EH (cell line): ENCODE measurements at places on chromosomes 1 and 21.

DNA sequence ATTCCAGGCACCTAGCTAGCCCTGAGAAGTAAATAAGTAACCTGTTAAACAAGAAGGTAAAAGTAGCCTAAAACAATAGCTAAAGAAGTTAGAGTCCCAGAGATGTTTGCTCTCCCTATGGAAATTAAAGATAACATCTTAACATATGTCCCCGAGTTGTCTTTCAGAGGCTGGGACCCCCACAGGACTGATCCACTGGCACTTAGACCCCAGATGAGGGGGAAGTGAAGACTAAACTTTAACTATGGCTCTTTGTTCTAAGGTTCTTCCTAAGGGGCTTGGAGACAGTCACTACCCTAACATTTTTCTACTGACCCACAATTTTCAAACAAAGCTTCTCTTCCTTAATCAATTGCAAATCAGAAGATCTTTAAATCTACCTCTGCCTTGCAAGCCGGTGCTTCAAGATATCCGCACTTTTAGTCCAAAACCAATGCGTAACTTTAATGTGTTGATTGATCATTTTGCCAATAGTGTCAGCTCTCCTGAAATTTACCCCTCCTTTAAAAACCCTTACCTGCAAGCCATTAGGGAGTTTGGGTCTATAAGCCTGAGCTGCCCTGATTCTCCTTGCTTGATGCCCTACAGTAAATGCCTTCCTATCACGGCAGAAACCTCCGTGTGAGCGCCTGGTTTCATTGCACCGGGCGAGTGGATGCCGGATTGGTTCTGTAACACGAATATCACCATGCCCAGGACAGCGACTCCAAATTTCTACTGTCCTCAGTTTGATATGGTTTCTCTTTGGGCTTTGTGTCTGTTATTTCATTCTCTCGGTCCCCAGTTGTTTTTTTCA lies 404.4 kb downstream of the SIPA1L2 start:
- DNase-seq, result no peak

DNA sequence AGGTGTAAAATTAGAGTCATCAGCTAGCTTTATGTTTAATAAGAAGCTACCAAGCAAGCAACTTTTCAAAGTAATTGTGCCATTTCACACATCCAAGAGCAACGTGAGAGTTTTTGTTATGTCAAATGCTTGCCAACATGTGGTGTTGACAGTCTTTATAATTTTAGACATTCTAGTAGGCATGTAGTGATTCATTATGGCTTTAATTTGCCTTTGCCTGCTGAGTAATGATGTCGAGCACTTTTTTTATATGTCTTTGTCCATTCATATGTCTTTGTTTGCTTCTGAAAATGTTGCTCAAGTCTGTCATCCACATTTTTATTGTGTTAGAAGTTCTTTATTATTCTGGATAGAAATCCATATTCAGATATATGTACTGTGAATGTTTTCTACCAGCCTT lies 21.4 kb upstream of the CHIT1 start:
- no peak for DNase-seq

GRCh38 chr1:212819726-212820125 lies 27.7 kb downstream of the SPATA45 start:
- no peak for DNase-seq

GRCh38 chr1:219523411-219523810 lies 89.5 kb downstream of the ZC3H11B start:
- no peak for DNase-seq

- DNase-seq, result no peak
Observed at GRCh38 chr1:86811142-86811924, 102.6 kb downstream of the SELENOF start.

DNA sequence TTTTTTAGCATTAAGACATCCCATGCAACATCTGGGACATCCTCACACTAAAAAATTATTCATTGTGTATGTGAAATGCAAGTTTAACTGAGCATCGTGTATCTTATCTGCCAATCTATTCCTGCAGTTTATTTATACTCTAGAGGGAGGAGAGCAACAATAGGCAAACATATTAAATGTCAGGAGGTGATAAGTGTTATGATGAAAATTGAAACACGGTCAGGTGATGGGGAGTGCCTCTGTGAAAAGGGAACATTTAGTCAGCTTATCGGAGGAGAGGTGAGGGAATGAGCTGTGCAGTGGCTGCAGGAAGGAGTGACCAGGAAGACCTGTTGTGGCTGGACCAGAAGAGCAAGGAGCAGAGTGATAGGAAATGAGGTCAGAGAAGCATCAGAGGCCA lies 775 bp upstream of the EFCAB14 start:
- no peak for DNase-seq

DNA sequence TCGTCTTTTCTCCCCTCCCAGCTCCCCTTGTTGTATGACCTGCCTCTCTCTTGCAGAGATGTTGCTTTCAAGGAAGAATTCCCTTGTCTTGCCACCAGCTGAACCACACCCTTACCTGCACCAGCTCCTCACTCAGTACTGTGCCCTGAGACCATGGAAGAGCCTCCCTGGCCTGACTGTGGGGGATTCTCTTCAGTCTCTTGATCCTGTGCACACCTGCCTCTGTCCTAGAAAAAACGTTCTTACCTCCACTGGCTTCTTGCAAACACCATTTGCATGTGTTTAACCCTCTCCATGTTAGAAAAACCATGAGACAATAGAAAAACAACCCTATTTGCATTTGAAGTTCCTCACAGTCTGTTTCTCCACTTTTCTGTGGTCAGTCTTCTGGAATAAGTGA lies 43.3 kb upstream of the FCRL4 start:
- DNase-seq, result no peak

DNA sequence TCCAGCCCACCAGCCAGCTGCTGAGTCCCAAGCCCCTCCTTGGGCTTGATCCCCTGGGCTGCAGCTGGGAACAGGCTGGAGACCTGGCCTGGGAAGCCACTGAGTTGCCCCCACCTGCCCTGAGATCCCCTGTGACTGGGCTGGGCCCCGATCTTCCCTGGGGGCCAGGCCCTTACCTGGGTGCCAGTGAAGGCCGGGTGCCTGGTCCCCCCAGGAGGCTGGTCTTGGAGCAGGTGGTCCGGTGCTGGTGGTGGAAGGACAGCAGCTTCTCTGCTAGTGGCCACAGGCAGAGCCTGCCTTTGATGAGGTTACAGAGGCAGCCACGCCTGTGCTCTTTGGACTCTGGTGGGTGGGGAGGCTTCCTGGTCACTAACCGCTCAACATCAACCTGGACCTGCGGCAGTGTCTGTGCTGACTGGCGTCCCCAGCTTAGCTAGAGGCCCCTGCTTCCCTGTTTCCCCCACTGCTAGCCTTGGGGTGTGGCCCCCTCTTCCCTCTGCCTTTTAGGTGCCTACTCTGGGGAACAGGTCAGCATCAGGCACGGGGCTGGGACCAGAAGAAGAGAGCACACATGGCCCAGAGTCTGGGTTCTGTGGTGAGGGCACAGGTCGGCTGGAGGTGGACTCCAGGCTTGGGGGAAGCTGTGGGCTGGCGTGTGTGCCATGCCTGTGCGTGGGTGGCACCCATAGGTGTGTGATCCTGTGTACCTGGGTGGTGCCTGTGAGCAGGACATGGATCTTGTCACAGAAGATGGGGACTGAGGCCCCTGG lies at the start of gene EPS8L3:
Gene EPS8L3, minus strand, starts transcription at position 278 of the 770 bp plus-strand sequence. CDS start 2,174 bp downstream, outside the sequence.
- no peak for DNase-seq

DNA sequence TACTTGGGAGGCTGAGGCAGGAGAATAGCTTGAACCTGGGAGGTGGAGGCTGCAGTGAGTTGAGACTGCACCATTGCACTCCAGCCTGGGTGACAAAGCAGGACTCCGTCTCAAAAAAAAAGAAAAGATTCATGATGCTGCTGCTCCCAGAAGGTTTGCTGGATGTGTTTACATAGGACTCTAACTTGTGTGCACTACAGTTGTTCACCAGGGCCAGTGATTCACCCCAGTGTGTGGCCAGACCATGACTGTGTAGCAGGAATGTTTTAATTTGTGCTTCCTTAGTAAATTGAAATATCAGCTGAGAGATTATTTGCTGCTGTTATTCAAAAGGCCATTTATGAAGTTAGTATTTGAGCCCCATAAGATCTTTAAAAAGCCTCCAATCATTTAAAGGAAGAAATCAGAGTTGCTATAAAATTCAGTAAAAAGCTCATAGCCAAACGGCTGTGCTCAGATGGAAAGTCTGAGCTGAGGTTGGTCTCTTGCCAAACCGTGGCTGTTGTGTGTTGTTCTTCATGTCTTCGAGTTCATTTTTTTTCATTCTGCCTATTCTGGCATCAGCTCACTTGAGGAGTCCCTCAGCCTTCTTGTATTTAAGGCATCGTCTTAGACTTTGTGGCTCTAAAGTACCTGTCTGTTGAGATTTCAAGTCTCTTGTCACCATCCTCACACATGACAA lies 18.1 kb upstream of the PGD start:
- peak; percentile 94 for DNase-seq

- DNase-seq, result no peak
Observed at GRCh38 chr1:178579562-178579961, 66.7 kb downstream of the TEX35 start.

GRCh38 chr21:21025742-21026141 lies 27.5 kb downstream of the NCAM2 start:
- DNase-seq, result no peak

DNA sequence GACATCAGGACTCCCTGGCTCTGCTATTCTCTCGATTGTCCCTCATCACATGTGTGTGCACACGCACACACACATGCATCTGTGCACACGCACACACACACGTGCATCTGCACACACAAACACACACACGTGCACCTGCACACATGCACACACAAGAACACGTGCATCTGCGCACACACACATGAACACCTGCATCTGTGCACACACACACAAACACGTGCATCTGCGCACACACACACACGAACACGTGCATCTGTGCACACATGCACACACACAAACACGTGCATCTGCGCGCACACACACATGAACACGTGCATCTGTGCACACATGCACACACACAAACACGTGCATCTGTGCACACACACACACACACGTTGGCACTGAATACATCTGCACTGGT lies 14.7 kb downstream of the S100A7A start:
- DNase-seq, result no peak

DNA sequence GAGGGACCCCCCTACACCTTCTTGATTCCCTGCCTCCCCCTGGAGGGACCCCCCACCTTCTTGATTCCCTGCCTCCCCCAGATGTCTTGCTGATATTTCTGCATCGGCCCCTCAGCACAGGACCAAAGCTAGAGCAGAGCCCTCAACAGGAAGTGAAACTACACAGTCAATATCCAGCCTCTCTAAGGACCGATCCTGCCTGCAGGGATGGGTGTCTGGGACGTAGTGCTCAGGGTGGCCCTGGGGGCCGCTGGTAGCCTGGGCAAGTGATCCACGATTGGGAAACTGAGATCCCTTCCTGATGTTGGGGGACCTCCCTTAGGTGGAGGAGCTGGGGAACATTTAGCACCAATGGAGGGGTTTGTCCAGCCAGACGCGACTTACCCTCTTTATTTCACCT lies 3.9 kb upstream of the LEFTY2 start:
- DNase-seq, result no peak

DNA sequence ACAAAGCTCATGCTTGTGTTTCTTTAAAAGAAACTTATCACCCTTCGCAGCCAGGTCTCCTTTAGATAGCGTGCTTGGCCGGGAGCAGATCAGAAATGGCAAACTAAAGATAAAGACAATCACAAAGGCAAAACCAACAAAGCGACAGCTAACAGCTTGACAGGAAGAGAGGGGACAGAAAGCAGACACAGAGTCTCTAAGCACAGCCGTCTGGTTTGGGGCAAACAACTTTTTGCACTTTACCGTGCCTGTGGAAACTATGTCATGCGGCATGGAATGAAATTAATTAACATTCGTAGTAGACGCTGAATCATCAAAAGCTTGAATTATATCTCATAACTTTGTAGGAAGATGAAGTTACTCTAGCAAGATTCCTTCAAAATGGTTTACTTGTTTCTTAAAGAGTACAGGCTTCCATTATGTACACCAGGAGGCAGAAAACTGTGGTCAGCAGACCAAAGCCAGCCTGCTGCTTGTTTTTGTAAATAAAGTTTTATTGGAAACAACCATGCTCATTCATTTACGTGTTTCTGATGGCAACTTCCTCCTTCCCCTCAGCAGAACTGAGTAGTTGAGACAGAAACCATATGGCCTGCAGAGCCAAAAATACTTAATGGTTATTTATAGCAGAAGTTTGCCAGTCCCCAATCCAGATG lies 183.2 kb downstream of the KIF26B start:
- DNase-seq, result no peak

GRCh38 chr1:45490121-45490625 lies 790 bp downstream of the TESK2 start:
- peak; percentile 32 for DNase-seq

DNA sequence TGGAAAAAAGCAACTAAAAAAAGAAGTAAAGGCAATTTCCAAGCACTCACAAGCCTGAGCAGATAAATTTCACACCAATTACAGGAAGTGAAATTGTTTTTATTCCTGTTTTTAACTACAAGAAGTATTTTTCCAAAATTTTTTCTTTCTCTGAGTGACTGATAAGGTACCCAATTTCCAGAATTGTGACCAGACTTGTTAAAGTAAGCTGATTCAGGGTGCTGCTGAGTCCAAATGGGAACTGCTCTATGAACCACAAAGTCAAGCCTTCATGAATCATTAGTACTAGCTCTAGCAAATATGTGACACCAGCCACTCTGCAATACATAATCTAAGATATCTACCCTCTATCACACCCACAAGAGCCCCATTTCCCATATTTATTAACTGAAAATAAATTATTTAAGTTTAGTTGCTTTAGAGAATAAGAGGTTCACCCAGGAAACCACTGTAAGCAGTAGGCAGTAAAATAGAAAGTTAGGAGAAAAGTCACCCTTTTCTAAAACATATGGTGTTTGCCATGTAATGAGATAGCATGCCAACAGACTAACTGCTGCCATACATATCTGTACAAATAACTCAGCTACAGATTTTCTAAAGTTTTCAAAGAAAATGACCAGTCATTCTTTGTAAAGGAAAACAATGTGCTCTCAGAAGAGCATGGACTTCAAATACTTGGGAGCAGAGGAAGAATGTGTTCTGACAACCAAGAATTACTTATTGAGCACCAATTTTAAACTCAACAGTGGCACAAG lies 43.1 kb upstream of the TNFSF18 start:
- DNase-seq, result peak; percentile 32

- no peak for DNase-seq
Observed at GRCh38 chr1:15836772-15837669, 10.5 kb upstream of the SPEN start.

DNA sequence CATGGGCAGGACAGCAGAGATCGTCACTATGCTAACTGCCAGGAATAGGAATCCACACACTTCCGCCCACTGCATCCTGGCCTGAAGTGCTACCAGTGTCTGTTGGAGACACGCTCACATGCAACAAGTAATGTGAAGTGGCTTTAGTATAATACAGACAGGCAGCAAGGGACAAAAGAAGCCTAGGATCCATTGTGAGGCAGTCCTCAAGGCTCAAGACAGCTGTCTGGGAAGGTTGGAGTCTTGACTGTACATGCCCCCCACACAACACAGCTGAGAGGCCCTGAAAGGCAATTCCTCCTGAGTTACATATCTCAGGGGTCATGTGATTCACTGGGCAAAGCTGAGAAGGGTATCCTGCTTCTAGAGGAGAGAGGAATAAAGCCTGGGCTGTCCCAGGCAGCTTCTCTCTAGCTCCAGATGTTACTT lies 39.9 kb upstream of the CD1D start:
- no peak for DNase-seq

- DNase-seq, result peak; percentile 92
Observed at GRCh38 chr1:202286622-202287097, 55.1 kb downstream of the UBE2T start.

GRCh38 chr1:30611741-30612309 lies 111.6 kb downstream of the MATN1 start:
- peak; percentile 7 for DNase-seq

GRCh38 chr1:15429701-15430149 lies 8.5 kb upstream of the CTRC start:
- DNase-seq, result peak; percentile 64

GRCh38 chr1:246318036-246318359 lies 189.1 kb downstream of the SMYD3 start:
- no peak for DNase-seq

- DNase-seq, result peak; percentile 51
Observed at GRCh38 chr1:244046907-244047611, 4.0 kb upstream of the ZBTB18 start.
